ENCODE measurements at places on chromosomes 6 and 20.

GRCh38 chr6:33863723-33864440 lies 60.1 kb upstream of the MLN start:
- no peak for DNase-seq

DNA sequence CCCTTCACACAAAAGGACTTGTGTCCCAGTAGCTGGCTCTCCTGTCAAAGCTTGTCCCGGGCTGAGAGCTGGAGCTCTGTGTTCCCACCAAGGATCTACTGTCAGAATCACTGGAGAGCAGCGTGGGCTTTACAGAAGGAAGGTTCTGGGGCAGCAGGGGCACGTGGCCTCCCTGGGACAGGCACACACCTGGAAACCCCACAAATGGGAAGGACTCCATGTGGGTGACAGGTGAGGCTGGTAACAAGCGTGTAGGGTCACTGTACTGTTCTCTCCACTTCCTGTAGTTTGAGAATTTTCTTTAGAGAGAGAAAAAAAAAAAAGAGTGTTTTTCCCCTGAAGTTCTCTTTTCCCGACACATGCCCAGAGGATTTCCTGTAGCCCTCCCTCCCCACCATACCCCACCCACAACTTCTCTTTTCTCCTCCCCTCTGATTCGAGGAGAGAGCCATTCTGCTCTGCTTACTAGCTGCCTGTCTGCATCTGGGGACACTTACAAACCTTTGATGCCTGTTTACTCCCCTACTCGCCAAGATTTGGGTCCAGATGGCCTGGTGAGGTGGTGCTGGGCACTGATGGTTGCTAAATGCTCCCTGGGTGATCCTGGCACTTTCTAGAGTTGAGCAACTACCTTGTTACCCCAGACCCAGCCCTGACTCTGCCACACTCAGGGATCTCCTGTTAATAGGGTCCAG lies 84.1 kb upstream of the SIRPA start:
- no peak for DNase-seq

- DNase-seq: no peak
Observed at GRCh38 chr6:56093776-56094175, 153.6 kb downstream of the COL21A1 start.

DNA sequence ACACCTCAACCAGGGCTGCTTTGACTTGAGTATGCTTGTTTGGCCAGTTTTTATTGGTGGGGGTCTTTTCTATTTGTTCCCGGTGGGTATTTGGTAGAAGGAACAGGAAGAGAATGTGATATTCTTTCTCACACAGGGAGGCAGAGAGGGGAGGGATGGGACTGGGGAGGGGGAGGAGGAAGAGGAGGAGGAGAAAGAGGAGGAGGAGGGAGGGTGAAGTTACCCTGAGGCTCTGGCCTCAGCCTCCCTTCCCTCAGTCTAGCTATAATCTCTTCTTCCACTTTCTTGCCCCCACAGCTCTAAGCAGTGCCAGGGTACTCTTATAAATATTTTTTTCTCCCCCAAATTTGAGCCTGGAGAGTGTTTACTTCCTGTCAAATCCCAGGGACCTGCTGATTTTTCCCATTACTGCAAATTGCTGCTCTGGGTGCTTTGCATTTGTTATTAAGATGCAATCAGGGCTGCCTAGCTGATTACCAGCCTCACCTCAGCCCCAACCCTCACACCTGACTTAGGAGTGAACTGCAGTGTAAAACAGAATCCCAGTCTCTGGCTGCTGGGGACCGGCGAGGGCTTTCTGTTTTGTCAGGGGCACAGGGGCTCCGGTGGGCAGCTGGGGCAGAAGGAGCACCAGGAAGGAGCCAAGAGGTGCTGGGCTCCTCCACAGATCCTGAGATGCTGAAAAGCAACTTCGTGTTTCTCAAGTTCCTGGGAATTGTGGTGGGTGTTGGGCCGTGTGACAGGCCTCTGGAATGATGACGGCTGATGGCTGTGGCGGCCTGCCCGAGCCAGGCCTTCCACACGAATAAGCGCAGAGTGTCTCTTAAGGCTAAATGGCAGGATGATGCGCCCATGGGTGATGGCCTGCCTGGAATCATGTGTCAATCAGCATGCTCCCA lies 141.4 kb downstream of the CD83 start:
- no peak for DNase-seq

DNA sequence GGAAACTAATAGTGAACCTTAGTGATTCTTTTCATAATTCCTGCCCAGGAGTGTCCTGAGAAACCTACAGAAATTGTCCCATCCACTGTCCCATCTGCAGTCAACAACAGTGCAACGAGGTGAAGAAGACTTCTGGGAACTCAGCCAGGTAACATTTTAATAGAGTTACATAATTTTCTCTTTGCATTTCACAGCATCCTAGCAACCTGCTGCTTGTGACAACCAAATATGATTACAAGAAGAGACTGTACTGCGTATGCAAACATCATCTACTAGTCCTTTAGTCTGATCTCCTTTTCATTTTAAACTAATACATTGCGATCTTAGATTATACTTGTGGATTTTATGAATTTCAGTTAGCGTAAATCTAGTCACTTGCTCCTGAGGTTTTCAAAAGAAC lies 951.6 kb downstream of the TFAP2A start:
- DNase-seq: no peak

GRCh38 chr6:34993213-34993612 lies 104.2 kb downstream of the ANKS1A start:
- no peak for DNase-seq

DNA sequence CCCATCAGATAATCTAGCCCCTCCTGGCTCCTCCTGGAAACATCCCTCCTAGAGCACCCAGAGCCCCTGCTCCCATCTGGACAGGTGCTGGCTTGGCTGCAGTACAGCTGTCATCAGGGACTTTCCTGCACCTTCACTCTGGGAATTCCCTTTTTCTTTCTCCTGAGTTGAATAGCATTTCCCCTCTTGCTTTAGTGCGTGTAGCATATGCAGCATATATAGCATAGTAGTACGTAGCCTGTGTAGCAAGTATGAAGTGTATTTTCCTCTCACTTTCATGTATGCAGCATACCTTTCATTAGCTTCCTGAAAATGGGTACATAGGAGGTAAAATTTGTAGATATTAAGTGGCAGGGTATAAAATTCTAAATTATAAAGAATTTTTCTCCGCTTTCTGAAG lies 352.9 kb downstream of the ESR1 start:
- DNase-seq: no peak

GRCh38 chr6:89297695-89298351 lies 17.3 kb downstream of the GABRR2 start:
- peak; percentile 14 for DNase-seq

- no peak for DNase-seq
Observed at GRCh38 chr6:139605350-139605749, 230.9 kb upstream of the CITED2 start.

- no peak for DNase-seq
Observed at GRCh38 chr6:151498327-151498726, 4.5 kb downstream of the CCDC170 start.

DNA sequence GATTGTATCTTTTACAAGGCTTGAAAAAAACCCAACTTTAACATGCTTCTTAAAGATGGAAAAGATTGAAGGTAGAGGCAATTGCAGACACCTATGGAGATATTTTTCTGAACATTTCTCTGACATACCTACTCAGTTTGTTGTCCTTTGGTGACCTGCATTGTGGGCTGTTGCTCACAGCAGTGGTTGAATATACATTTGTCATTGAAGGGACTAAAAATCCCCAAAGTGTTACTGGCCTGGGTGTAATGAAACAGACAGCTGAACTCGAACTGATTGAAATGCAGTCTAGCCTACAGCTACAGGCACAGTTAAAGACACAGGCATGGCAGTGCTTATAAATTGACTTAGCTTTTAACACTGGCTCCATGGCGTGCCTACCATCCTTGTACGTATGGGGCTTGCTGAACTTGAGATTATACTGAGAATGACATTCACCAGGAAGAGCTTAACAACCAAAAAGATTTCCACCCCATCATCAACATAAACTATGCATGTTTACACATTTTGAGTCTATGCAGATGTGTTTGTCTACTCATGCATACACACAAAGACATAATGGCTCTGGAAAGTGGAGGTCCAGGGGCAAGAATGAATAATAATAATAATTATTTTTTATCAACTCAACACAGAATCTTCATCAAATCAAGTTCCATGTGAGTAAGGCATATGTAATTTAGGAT lies 83.2 kb upstream of the NOX3 start:
- no peak for DNase-seq

DNA sequence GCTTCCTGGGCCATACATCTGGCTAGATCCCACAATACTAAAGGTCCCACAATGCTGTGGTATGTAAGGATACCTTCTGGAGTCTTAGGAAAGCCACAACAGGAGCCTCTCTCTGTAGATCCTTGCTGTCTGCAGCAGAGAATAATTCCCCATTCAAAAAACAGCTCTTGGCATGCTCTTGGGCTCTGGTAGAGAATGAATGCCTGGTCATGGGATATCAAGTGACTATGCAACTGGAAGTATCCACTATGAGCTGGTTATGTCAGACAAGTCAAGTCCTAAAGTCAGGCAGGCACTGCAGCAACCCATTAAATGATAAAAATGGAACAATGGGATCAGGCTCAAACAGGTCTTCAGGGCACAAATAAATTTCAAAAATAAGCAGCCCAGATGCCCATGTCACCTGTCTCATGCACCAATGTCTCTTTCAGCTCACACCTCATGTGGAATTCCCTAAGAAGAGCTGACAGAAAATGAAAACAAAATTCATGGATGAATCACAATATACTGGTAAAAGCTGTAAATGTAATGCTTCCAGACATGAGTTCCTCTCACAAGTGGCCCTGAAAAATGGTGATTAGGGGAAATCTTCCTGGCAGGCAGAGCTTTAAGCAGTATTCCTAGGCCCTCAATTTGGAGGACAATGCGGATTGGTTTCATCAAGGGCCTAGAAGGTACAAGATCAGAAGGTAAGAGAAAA lies 4.3 kb downstream of the AK9 start:
- DNase-seq: no peak

DNA sequence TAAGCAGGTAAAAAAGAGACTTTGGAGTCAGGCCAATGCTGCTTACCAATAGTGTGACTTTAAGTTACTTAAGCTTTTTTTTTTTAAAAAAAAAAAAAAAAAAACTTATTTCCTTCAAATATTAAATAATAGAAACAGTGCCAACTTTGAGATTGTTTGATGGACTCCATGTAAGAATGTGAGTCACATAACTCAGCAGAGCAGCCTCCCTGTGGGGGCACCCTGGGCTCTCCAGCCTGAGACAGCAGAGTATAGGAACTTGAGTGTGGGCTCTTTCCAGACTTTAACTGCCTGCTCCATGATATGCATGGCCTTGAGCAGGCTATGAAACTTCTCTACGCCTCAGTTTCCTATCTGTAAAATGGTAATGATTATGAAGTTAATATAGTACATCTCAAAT lies 113.3 kb upstream of the SAMD5 start:
- no peak for DNase-seq
